GM06990 (cell line): ENCODE measurements at places on chromosomes 6 and 20.

DNA sequence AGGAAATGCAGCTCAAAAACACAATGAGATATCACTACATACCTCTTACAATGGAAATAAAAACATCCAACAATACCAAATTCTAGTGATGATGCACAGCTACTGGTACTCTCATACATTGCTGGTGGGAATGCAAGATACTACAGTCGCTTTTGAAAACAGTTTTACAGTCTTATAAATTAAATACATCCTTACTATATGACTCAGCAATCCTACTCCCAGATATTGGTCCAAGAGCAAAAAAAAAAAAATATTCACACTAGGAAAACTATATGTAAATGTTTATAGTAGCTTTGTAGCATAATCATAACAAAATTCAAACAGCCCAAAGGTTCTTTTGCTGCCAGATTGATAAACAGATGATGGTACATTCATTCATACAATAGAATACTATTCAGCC is 217.4 kb upstream of the FAM83B start:
- no peak for DNase-seq

DNA sequence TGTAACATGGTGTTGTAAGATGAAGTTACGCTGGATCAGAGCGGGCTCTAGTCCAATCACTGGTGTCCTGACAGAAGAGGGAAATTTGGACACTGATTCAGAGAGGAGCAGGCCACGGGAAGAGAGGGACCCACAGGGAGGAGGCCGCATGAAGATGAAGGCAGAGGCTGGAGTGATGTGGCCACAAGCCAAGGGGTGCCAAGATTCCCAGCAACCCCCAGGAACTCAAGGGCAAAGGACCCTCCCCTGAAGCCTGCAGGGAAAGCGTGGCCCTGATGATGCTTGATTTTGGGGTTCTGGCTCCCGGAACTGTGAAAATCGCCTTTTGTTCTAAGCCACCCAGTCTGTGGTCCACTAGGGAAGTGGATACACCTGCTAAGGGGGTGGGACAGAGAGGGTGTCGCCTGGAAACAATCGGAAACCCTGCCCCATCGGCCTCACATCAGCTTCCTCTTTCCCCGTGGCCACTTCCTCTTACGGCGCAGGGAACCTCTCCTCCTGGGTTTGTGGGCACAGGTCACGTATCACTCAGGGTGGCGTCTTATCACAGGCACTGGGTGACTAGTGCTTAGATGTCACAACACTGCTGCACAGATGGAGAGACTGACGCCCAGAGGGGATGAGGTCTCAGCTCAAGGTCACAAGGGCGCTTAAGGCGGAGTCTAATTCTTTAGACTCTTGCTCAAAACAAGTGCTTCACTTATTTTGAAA is 58.0 kb downstream of the SULF2 start:
- peak; percentile 75 for DNase-seq

- no peak for DNase-seq
Observed at GRCh38 chr6:137217801-137218472, 1.2 kb downstream of the IFNGR1 start.

GRCh38 chr20:47202733-47203667 is 153.5 kb downstream of the ZMYND8 start:
- no peak for DNase-seq

DNA sequence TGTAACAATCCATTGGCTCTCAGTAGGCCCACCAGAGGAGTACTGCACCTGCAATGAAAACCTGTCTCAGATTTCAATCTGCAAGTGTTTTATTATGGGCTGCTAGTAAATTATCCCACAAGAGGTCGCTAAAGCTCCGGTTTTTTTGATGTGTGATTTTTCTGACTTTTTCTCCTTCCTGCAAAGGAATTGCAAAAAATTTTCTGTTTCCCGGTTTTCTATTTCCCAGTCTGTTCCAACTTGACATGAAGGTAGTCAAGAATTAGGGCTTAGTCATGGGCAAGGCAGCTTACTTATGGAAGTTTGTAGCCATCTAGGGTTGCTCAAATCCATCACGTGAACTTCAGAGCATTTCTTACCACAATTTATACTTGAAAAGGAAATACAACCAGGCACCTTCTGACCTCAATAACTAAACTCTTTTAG is 38.5 kb upstream of the AHI1 start:
- DNase-seq: no peak

- no peak for DNase-seq
Observed at GRCh38 chr6:126811321-126811720, 307.1 kb upstream of the RSPO3 start.

- DNase-seq: no peak
Observed at GRCh38 chr20:23528867-23529431, 38.0 kb downstream of the CST8 start.

DNA sequence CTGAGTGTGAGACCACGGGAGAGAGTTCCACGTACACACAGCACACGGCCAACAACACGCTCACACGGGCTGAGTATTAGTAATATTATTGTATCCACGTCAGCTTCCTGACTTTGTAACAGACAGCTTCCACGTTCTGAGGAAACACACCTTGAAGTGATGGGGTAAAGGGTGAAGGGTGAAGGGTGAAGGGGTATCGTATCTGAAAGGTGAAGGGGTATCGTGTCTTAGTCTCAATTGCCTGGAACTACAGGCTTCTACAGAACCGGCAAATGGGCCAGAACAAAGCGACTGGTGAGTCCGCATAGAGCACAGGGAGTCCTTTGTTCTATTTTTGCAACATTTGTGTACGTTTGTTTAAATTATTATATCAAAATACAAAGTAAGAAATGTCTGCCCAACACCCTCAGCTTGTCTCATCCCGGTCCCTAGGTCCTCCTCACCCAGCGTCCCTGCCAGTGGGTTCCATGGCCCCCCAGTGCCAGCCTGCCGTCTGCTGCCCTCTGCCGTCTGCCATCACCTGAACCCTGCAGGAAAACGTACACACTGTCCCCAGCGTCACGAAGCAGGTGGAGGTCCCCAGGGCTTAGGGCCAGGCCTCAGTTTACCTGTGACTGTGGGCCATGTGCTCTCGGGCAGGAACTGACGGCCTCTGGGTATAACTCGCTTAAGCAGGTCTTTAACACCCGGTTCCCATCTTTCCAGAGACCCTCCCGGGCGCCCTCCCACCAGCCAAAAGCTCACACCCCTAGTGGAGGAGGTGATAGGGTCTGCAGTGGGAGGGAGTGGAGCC is 4.4 kb upstream of the HELZ2 start:
- DNase-seq: no peak

DNA sequence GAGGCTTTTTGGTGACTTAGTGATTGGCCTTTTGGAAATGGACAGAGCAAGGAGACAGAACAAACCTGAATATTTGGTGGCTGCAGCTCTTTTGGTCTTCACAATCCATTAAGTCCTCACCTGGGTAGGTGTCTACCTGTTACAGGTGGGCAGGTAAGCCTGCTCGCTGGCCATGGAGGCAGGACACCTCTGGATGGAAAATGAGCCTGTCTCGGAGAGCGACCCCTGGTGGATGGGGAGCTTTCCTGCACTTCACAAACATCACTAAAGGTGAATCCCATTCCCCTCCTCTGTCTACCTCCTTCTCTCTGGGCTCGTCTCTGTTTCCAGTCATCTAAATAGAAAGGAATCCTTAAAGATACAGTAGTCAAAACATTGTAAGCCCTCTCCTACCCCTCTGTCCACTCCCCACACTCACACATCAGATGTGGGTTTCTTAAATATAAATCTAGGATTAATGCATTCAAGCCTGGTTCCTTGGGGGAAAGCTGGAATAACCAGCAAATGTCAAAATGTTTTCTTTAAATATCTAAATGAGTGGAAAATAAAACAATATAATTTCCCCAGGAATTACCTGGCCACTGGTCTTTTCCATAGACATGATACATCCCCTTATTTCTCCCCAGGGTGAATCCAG is 304.9 kb downstream of the CDH26 start:
- DNase-seq: no peak

DNA sequence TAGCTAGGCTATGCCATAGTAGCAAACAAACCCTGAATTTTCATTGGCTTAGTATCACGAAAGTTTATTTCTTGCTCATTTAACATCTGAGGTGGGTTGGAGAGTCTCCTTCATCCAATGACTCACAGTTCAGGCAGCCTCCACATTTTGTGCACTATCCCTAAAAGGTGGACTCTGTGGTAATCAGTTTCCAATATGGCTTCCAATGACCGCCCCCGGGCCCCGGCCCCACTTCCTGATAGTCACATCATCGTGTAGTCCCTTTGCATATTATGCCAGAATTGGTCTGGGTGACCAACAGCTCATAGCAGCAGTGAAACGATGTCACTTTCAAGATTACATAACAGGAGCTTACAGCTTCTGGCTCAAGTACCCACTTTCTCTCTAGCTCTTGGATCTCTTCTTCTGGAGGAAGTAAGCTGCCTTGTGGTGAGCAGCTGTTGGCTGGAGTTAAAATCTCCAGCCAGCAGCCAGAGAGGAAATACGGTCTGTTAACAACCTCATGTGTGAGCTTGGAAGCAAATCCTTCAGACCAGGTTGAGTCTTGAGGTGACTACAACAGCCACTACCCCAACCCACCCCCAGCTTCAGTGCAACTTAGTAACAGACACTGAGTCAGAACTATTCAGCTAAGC is 7.8 kb downstream of the HCRTR2 start:
- DNase-seq: no peak

- no peak for DNase-seq
Observed at GRCh38 chr6:107121964-107122495, 6.7 kb upstream of the BEND3 start.

GRCh38 chr6:131547488-131547887 is 25.5 kb upstream of the ARG1 start:
- DNase-seq: no peak

- DNase-seq: no peak
Observed at GRCh38 chr6:20861481-20861880, 327.2 kb downstream of the CDKAL1 start.

- DNase-seq: peak; percentile 37
Observed at GRCh38 chr6:14638906-14639761, 521.6 kb downstream of the CD83 start.

- DNase-seq: no peak
Observed at GRCh38 chr6:46676604-46677313, 10.9 kb upstream of the TDRD6 start.

- DNase-seq: no peak
Observed at GRCh38 chr20:44361021-44361420, 5.5 kb downstream of the HNF4A start.

GRCh38 chr20:35954907-35955251 is 577 bp upstream of the SCAND1 start:
- DNase-seq: no peak

GRCh38 chr6:437037-437392 is 45.5 kb downstream of the IRF4 start:
- DNase-seq: no peak

- no peak for DNase-seq
Observed at GRCh38 chr6:33139596-33140206, 52.6 kb downstream of the COL11A2 start.

- DNase-seq: no peak
Observed at GRCh38 chr20:13775867-13776266, 8.9 kb downstream of the ESF1 start.

DNA sequence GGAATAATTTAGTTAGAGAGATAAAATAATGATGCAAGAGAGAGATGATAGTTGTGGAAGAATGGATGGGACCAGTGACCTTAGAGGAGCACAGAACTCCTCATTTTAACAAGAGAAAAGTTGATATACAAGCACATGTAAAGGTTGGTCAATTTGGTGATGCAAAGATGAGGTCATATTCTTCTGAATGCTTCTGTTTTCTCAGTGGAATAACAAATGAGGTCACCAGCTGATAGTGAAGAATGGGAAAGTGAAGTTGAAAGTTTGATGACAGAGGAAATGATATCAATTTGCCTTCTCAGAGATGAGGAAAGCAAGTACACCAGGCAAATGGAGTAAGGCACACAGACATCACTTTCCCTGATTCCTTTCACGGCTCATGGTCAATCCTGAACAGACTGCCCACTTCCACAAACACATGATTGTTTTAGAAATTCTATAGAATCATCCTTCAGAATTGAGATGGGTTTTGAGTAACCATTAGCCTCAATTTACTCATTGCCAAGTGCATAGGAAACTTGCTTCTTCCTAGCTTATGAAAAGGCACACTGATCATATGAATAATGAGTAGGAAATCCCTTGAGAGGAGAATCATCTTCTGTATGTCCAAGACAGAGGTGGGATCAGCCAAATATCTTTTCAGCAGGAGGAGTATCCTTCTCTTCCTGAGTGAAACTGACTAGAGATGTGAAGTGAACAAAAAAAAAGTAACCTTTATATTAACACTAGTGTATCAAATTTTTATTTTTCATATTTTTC is 82.4 kb upstream of the TCF21 start:
- no peak for DNase-seq

DNA sequence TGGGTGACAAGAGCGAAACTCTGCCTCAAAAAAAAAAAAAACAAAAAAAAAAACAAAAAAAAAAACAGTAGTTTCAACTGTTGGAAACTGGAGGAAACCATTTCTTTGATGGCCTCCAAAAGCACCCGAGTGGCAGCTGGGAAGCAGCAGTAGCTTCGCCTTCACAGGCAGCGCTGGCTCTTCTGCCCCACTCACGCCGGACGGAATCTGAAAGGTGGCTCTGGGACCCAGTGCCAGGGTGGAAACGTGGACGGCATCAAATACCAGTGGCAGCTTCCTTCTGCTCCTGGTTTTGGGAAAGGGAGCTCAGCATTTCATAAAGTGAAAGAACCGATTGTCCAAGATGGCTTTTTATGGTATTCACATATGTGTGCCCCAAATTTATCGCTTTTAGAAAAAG is 159.4 kb downstream of the SMOC2 start:
- no peak for DNase-seq

DNA sequence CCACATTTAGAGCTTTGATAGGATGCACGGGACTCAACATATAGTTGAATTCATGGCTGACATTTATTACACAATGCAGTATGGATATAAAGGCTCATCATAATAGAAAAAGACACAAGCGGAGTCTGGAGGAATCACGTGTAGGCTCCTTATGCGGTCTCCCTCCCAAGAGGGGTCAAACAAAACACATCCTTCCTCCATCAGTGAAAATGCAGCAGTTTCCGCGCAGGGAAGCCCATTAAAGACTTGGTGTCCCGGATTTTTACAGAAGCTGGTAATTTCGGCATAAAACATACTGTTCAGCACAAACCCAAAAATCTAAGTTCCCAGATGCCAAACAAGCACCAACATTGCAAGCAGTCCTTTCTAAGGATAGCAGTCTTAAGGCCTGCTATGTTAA is 1.1 kb downstream of the USP45 start:
- no peak for DNase-seq

DNA sequence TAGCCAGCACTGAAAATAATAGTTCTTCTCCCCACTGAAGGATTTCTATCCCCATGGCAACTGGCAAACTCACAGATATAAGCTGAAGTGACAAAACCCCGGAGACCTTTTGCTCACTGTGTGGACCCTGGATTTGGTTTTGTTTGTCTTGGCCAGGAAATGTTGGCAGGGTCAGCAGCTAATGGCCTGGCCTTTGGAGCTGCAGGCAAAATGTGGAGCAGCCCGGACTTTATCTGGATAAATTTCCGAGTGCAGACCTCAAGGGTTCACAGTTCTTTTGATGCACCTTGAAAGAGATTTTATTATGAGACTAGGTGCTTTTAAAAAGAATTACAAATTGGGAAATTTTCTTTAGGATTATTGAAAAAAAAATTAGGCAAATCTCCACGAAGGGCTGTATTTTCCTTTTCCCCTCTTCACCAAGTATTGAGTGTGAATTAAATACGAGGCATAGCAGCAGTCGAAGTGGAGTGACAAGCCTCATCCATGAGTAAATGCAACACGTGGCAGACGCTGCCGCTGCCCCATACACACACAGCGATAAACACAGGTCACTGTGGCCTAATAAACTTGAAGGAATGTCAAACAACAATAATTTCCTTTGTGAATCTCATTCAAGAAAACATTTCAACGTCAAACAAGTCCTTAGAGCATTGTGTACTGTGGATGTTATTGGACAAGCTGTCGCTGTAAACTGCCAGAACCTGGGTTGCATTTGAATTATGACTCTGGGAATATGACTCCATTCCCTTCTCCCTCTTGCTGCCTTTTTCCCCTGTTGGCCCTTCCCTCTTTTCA is 35.1 kb upstream of the CCN6 start:
- DNase-seq: no peak
